ENCODE measurements at places on chromosomes 1 and 21. TPM values are rescaled to one million over a fixed set of nuclear protein-coding genes. Genes with fewer than 3 reads are reported as not detected.

DNA sequence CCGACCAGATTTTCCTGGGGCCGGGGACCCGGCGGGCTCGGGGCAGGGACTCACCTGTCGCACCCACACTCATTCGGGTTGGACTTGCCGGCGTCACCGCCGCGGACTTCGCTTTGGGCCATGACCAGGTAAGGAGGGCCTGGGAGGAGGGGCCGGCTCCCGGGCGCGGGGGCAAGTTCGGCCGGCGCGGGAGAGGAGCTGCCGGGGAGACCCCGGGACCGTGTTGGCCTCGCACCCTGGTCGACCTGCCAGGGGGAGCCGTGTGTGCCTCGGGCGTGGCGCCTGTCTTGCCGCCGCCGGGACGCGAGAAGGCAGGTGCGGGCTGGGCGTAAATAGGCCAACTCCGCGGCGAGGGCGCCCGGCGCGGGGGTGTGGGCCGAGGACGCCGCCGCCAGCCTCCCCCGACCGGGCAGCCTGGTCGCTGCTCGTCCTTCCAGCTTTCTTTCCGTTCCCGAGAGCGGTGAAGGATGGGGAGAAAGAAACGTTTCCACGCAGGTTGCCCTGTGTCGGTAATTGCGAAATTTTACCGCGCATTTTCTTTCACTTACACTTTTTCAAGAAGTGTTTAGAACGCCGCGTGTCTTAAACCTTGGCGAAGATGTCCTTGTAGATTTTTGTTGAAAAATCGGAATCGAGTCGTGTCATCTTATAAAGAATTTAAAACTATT lies 558 bp downstream of the USP1 start:
- DNase-seq = peak; percentile 52

- DNase-seq = no peak
Measured at GRCh38 chr1:174580801-174581200, 133.0 kb downstream of the GPR52 start.

- no peak for DNase-seq
Measured at GRCh38 chr1:19639999-19640362, 4.1 kb upstream of the NBL1 start.

DNA sequence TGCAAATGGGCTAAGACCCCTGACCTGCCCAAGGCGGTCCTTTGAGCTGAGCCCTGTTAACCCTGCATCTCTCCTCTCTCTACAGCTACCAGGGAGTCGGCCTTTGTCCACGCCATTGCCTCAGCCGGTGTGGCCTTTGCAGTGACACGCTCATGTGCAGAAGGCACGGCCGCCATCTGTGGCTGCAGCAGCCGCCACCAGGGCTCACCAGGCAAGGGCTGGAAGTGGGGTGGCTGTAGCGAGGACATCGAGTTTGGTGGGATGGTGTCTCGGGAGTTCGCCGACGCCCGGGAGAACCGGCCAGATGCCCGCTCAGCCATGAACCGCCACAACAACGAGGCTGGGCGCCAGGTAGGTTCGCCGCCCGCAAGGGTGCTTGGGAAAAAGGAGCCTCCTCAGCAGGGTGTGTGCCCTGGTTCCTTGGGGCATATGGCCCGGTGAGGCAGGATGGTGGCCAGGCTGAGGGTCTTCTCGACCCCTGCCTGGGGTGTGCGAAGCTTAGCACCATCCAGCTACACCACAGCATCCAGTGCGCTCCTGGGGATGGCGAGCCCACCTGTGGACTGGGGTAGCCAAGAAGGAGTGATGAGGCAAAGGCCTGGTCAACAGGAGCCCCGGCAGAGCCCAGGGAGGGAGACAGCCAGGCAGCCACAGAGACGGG lies 31.8 kb upstream of the ARF1 start:
- no peak for DNase-seq

DNA sequence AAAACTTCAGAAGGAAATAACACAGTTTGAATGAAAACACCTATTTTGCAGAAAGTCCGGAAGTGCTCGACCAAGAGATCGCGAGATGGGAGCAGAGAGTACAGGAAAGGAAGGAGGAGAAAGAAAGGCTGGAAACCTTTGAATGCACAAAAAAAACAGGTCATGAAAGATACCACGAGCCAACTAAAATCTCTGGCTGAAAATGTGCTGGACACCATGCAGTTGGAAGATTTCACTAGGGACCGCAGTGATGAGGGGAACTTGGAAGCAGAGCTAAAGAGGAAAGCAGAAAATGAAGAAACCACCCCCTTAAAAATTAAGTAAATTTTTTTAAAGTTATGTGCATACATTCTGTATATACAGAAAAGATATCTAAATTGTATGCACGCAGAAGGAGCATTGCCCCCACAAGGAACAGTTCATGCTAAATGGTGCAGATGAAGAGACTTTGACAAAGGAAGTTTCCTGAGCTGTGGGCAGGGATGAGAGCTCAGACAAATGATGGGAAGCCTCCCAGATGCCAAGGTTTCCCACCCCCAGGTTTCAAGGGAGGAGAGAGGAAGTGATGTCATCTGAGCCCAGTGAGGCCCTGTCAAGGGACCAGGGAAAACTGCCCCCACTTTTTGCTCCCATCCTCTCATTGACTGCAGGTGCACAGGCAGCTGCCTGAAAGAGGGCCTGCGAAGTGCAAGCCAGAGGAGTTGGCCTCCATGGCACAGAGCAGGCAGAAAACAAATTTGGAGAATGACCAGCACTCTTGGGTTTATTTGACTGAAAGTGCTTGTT lies 52.5 kb downstream of the ETS2 start:
- no peak for DNase-seq

- no peak for DNase-seq
Measured at GRCh38 chr1:216425577-216425976, 2.3 kb upstream of the USH2A start.

DNA sequence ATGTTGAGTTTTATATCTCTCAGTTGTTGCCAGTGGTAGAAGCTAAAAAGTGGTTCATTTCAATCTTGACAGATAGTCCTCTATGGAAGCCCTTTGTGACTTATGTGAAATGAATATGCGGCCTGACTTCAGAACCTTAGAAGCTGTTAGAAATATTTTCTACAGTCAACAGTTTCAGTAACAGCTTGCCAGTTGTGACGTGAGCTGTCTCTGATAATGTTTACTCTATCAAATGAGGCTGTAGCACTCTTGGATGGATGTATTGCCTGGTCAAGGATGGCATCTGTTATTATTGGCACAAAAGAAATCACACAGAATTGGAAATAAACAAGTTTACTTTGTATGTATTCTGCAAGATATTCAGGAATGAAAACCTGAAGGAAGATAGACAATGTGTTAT lies 31.9 kb downstream of the SNX7 start:
- no peak for DNase-seq

DNA sequence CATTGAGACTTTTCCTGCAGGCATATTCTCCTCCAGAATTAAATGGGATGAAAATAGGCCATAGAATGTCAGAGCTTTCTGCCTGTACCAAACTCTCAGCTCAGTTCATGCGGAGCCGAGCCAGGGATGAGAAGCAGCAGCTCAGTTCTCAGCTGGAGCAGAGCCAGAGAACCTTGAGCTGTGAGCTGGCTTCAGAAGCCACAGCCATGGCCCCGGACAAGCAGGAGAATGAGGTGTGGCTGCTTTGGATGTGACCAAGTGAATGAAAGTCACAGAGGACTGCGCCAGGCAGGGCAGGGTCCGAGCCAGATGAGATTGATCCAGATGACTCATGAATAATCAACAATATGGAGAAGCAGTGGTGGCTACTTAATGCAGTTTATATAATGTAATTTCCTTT lies 633.8 kb downstream of the NCAM2 start:
- no peak for DNase-seq

- DNase-seq = no peak
Measured at GRCh38 chr1:23393706-23394105, 24.1 kb upstream of the ZNF436 start.

DNA sequence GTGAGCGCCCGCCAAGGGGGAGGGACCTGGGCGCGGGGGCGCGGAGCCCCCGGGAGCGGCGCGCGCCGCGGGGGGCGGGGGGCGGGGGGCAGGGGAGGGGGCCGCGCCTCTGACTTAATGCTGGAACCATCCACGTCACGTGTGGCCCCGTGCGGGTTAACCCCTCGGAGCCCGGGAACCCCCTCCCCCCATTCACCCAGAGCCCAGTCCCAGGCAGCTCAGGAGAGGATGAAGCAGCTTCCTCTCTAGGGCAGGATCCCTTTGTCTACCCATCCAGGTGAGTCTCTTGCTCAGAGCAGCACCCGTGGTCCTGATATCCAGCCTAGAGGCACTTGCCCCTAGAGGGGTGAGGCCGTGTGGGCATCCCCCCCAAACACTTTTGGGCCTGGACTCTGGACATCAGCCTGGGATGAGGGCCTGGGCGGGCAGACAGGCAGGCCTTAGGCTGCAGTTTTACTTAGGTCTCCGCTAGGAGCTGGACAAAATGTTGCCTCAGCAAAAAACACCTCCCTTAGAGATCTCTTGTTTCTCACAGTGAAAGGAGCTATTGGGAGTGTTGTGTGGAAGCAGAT lies at the start of gene ALX3:
Gene ALX3, minus strand, starts transcription at position 2 of the 572 bp plus-strand sequence. CDS start 60 bp downstream, outside the sequence.
- DNase-seq = no peak

GRCh38 chr21:36613059-36613458 lies 85.9 kb upstream of the SIM2 start:
- DNase-seq = no peak

GRCh38 chr1:14822493-14822892 lies 224.0 kb downstream of the KAZN start:
- no peak for DNase-seq

DNA sequence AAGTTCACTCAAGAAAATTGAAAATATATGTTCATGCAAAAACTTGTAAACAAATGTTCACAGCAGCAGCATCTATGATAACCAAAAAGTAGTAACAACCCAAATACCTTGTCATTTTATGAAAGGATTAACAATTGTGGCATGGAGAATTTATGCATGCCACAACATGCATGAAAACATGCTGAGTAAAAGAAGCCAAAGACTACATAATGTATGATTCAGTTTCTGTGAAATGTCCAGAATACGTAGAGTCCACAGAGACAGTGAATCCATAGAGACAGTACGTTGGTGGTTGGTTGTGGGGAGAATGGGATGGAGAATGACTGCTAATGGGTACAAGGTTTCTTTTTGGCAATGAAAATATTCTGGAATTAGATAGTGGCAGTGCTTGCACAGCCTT lies 148.7 kb downstream of the MAST2 start:
- DNase-seq = no peak

GRCh38 chr21:29315131-29315749 lies 16.5 kb downstream of the BACH1 start:
- no peak for DNase-seq

DNA sequence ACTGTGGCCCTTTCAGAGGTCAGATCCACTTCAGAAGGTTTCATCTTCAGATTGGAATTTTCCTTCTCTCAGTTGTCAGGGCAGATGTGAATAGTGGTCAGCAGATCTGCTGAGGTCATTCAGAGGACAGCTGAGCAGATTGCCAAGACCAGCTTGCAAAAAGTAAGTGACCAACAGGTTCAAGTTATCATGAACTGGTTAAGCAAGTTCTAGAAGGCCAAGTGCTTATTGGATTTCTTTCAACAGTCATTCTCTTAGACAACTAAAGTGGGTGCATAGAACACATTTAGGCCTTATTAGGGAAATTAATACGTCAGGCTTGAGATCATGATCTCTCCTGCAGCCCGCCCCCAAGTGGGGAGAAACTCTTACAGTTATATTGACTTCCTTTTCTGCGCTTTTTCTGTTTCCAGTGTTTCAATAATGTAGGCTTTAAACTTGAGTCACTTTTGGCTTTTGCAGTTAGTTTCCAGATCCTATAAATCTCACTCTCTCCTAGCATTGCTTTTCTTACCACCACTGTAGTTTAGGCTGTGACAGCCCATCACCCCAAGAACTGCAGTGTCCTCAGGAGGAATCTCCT lies 96.4 kb downstream of the C1orf21 start:
- DNase-seq = no peak

- DNase-seq = no peak
Measured at GRCh38 chr1:61279570-61279969, 197.2 kb downstream of the NFIA start.

DNA sequence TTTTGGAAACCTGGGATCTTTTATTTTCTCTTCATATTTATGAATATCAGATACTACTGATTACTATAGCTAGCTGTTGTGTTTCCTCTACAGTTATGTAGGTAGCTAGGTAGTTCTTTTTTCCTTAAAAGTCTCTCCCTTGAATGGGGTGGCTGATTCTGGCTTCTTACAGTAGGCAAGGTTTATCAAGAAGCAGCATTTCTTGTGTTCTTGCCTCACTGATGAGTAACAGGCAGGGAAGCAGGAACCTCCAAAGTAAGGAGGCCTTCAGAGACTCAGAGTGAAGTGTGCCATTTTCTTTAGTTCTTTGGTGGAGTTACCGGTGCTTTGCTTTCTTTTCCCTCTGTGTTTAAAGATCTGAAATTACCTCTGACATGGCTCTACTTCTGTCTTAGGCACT lies 56.0 kb downstream of the ZMYM4 start:
- no peak for DNase-seq

DNA sequence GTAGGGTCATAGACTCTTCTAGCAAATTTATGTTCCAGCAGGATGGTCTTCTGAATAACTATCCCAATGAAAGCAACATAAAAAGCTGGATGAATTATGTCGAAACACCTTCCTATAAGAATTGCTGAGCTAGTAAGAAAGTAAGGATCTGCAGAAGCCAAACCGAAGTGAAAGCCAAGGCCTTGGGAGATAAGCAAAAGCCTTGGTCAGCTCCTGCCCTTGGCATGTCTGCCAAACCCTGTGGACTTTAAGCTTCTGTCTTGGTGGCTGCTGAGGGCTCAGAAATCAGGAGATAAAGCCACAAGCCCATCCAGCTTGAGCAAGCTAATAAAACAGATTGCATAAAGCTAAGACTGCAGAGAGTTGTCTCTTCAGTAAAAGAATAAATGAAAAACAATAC lies 81.2 kb upstream of the KCND3 start:
- no peak for DNase-seq

DNA sequence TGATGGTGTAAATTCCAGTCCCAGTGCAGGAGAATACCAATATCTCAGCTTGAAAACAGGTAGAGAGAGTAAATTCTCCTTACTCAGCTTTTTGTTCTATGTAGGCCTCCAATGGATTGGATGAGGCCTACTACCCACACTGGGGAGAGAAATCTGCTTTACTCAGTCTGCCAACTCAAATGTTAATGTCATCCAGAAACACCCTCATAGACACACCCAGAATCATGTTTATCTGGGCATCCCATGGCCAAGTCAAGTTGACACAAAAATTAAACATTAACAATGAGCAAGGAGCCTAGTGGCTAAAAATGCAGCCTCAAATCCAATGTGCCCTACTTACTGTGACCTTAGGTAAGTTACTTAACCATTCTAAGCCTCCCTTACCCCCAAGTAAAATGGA lies 6.9 kb upstream of the HLX start:
- DNase-seq = no peak

- no peak for DNase-seq
Measured at GRCh38 chr1:186681801-186682200, 1.6 kb upstream of the PTGS2 start.

GRCh38 chr21:40685141-40685540 lies 161.8 kb downstream of the DSCAM start:
- DNase-seq = no peak

- DNase-seq = no peak
Measured at GRCh38 chr1:56033321-56034037, 545.9 kb downstream of the PLPP3 start.

Gene LCE2A
- total RNA-seq = not detected

Gene PADI1
- not detected for total RNA-seq

Gene KANK4
- total RNA-seq = not detected
